ENCODE measurements at places on chromosomes 7 and 10.

DNA sequence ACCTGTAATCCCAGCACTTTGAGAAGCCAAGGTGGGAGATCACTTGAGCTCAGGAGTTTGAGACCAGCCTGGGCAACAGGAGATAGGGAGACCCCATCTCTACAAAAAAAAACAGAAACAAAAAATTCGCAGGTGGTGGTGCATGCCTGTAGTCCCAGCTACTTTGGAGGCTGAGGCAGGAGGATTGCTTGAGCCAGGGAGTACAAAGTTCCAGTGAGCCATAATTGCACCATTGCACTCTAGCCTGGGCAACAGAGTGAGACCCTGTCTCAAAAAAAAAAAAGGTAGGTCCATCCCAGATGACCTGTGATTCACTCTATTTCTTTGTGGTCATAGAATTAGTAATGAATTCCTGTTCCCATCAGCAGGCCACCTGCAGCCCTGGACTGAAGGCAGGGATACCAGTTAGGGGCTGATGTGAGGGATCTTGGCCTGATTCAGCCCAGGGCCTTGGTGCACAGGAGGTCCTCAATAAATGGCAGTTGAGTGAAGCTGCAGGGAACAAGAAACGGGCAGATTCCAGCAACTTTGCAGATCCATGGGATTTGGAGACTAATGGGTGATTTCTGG is at the start of gene MYH16:
TSS of gene MYH16 (plus strand) at position 364 of the 570 bp plus-strand sequence.
- peak; percentile 18 for DNase-seq

DNA sequence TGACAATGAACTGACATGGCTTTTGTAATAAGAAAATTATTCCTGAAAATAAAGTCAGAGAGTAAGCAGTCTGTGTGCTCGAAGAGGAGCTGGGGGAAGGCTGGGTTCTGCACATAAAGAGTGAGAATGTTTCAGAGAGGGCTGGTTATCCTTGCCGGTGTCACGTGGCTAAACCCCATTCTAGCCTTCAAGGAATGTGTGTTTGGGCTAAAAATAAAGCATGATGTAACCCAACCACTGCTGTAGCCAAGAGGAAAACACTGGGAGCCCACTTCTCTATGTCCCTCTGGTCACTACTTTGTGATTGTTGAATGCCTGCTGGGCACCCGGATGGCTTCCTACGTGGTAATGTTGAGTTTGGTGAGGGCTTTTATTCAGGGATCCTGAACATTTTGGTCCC is 23.5 kb downstream of the WDFY4 start:
- no peak for DNase-seq

DNA sequence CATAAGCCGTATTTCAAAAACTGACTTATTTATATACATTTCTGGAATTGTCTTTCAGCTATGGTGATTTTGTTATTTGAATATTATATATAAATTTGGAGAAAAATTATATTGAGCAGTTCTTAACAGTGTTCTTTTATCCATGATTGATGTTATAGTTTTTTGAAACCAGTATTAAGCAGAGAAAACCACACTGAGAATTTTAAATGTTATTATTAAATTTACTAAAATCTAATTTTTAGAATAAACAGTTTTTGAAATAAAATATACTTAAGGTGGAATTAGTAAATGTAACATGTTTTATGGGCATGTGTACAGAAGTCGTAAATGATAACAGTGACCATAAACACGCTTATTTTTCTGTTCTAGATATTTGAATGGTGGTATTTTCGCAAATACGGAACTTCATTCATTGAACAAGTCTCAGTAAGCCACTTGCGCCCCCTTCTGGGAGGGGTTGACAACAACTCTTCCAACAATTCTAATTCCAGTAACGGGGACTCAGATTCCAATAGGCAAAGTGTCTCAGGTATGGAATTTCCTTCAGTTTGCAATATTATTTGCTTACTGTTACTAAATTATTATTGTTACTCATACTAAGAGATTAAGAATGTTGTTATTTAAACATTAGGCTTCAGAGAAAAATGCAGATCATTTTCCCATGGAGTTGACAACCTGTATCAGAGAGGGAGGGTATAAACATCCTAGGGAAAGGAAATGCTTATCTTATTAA is 166.1 kb downstream of the ST7 start:
- peak; percentile 81 for DNase-seq

DNA sequence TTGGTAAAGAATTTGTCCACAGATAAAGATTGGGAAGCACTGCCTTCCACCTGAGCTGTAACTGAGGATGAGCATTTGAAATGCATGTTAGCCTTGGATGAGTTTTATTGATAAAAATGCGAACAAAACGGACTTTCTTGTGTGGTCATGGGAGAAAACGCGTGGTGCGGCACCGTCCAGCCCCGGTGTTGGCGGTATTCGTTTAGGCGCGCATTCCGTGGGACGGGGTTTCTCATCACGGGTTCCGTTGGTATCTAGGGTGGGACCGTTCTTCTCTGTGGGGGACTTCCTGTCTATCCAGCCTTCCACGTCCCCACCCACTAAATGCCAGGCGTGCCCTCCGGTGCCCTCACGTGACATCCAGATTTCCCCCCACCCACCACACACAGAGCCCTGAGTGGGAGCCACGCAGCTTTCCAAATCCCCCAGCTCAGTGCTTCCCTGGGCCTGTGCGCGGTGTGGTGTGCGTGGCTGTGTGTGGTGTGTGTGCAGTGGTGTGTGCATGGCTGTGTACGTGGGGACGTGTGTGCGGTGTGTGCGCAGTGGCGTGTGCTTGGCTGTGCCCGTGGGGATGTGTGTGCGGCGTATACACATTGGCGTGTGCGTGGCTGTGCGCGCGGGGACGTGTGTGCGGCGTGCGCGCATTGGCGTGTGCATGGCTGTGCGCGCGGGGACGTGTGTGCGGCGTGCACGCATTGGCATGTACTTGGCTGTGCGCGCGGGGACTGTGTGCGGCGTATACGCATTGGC is 18.1 kb downstream of the IQCE start:
- no peak for DNase-seq

GRCh38 chr7:27129729-27130539 is 623 bp downstream of the HOXA4 start:
- DNase-seq: no peak

- DNase-seq: no peak
Observed at GRCh38 chr7:140669352-140669751, 3.4 kb upstream of the ADCK2 start.

GRCh38 chr7:27860800-27861199 is 120.8 kb downstream of the TAX1BP1 start:
- DNase-seq: no peak

- peak; percentile 45 for DNase-seq
Observed at GRCh38 chr7:99514050-99514449, 9.6 kb downstream of the ZKSCAN5 start.

GRCh38 chr10:43853369-43853768 is 204.7 kb upstream of the ZNF32 start:
- DNase-seq: no peak

DNA sequence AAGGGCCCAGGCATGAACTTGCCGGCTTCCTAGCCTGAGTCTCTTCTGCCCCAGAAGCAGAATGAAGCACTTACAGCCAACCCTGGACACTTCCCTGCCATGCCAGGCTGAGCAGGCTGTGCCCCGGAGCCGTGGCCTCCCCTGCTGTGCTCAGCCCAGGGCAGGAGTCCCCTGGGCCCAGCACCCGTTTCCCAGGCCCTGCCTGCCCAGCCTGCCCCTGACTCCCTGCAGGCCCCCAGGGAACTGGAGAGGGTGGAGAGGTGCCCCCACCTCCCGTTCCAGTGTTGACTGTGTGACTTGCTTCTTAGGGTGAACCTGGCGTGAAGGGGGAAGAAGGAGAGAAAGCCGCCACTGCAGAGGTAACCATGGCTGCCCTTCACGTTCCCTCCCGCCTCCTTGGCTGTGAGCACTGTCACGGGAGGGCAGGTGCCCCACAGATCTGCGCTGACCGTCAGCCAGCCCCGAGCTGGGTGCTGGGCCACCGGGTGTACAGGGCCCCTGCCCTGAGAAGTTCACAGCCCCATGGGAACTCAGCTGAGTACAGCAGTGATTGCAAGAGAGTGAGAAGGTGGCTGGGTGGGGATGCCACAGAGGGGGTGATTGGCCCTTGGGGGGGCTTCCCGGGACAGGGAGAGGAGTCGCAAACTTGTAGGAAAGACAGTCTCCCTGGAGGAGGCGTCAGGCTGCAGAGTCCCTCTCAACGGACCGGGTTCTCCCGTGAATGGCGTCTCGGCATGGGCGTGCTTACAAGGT is 75.9 kb downstream of the MYL10 start:
- no peak for DNase-seq

- no peak for DNase-seq
Observed at GRCh38 chr7:28592861-28593260, 180.5 kb downstream of the CREB5 start.

- DNase-seq: peak; percentile 94
Observed at GRCh38 chr7:1537535-1538412, 7.3 kb downstream of the MAFK start.

DNA sequence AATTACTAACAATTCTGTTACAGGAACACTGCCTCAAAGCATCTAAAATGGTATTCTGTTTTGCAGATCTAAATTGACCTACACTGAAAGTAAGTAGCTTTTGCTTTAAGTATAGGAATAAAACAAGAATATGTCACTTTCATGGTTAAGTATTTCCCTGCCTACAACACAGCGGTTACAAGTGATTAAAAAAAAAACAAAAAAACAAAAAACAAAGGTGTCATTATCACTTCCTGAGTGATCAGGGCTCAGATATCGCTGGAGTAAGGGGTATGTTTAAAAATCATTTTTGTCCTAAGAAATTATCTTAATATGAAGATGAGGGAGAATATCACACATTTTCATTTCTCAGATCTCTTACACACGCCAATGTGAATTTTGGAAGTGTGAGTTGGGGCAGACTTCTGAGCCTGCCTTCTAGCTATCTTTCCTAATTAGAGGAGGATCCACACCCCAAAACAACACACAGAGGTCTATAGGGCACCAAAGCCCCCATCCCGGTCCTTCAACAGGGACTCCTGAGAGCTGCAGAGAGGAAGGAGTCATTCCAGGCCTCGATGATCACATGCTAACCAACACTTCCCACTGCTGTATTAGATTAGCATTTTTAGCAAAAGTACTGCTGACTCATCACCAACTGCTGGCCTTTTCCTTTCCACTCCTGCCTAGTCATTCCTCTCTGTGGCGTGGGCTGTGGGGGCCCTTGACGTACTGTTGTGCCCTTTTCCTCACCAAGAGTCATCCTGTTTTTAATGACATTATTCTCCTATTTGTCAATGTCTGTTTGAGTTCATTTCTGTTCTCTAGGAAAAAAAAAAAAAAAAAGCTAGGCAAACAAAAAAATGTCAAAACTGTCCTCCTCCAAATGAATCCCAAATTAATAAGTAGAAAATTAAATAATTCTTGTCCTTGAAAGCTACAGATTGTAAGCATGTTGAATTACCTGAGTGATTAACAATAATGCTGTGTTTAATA is 31.2 kb downstream of the PRTFDC1 start:
- peak; percentile 100 for DNase-seq

DNA sequence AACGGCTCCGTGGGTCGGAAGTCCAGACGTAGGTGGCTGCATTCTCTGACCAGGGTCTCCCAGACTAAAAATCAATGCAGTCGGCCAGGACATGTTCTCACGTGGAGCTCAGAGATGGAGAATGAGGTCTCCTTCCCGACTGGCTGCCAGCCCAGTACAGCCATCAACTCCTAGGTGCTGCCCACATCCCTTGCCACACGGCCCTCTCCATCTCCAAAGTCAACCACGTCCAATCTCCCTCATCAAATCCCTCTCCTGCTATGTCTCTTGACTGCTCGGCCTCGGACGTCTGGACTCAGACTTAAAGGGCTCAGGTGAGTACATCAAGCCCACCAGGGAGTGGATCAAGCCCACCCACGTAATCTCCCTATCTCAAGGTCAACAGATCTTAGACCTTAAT is 6.9 kb downstream of the MAD1L1 start:
- DNase-seq: no peak

- peak; percentile 36 for DNase-seq
Observed at GRCh38 chr10:22010973-22011408, 7.5 kb upstream of the DNAJC1 start.

GRCh38 chr7:157976406-157976805 is 611.2 kb downstream of the PTPRN2 start:
- no peak for DNase-seq

- no peak for DNase-seq
Observed at GRCh38 chr7:10875080-10875479, 98.6 kb upstream of the PHF14 start.

DNA sequence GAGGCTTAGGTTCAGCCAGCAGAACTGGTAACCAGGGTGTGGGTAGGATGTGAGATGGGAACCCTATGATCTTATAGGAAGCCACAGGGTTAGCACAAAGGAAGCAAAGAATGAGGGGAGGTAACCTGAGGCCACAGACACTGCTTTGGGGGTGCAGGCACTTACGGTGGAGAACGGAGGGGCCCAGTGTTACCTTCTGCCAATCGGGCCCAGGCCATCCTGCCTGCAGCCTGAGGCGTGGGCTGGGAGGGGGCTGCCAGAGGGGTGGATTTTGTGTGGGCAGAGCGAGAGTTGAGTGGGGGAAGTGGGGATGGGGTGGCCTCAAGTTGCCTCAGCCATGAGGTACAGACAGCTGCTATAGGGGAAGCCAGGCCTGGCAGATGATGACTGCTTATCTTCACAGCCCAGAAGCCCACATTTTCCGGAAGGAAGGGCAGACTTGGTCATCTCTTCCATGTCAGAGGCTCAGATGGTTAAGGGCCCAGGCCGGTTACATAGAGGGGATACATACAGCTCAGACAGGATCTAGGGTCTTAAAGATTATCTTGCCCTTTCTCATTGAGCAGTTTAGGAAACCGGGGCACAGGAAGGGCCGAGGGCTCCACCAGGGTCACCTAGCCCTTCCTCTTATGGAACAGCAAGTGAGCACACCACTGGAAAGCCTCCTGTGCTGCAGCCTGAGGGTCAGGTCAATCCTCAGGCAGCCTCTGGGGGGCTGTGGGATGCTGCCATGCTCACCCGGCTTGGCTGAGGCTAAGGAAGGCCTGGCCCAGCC is 24.4 kb upstream of the VSIR start:
- no peak for DNase-seq

DNA sequence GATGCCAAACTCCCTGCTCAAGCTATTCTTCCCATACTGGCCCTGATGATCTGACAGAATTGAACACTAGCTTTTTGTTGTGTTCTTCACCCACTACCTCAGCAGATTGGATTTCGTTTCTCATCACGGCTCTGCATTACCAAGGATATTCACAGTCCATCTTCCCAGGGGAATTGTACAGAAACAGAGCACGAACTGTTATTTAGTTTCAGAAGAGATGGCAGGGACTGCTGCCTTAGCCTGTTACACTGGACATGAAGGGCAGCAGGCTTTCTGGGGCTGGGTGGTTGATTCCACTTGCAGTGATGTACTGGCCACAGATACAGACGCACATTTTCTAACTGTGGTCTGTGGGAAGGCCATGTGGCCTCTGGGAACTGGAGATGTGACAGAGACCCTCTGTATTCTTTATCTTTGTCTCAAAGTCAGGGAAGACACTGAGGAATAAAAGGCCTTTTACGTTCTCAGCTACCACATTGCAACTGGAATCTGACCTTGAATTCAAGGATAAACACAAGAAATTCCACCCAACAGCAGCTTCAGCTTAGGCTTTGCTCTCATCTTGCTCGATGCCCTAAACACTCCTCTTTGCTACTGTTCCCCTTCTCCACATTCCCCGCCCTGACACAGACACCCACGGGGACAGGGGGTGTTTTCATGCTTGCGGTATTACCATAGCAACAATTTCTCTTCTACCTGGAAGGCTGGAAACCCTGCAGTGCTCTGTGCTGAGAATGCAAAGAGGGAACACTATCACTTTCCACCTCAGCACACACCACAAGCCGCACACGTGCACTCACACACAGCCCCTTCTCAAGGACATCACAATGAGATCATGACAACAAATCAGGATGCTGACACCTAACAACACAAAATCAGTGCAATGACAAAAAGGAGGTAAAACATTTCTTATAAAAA is 81.7 kb downstream of the RNF216 start:
- DNase-seq: peak; percentile 36
